ENCODE measurements at places on chromosomes 13 and 19. TPM values are rescaled to one million over a fixed set of nuclear protein-coding genes. Genes with fewer than 3 reads are reported as not detected.

- DNase-seq, result peak; percentile 78
These were observed at the start of gene GPC6 for GRCh38 chr13:93226623-93227279. GPC6 (plus strand) TSS chr13:93226807.

DNA sequence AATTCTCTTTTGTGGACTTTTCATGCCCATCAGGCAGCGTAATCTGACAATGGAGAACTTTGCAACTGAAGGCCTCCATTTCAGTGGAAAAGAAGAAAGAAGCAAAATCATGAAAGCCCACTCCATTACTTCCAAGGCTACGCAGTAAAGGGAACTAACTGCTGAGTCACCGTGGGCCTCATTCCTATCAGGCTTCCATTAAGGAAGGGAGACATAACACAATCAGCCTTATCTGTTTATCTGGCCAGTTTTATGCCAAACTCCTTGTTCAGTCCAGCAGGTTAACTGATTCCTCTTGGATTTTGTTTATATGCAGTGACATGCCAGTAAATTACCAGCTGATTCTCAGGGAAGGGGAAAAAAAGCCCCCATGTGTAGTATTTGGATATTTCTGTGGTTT, 56.8 kb upstream of the KATNAL1 start:
- DNase-seq, result no peak

- DNase-seq, result peak; percentile 90
These were observed 8.0 kb downstream of the NAPSA start for GRCh38 chr19:50357178-50358100.

- DNase-seq, result no peak
These were observed 25.8 kb upstream of the CYP2S1 start for GRCh38 chr19:41166944-41167804.

- DNase-seq, result no peak
These were observed 37.3 kb upstream of the UBL3 start for GRCh38 chr13:29887686-29888085.

The ZNF578 gene
- total RNA-seq, result 2.3 TPM

The ZNF331 gene
- 16.8 TPM for total RNA-seq

The ITM2B gene
- total RNA-seq, result 404 TPM

DNA sequence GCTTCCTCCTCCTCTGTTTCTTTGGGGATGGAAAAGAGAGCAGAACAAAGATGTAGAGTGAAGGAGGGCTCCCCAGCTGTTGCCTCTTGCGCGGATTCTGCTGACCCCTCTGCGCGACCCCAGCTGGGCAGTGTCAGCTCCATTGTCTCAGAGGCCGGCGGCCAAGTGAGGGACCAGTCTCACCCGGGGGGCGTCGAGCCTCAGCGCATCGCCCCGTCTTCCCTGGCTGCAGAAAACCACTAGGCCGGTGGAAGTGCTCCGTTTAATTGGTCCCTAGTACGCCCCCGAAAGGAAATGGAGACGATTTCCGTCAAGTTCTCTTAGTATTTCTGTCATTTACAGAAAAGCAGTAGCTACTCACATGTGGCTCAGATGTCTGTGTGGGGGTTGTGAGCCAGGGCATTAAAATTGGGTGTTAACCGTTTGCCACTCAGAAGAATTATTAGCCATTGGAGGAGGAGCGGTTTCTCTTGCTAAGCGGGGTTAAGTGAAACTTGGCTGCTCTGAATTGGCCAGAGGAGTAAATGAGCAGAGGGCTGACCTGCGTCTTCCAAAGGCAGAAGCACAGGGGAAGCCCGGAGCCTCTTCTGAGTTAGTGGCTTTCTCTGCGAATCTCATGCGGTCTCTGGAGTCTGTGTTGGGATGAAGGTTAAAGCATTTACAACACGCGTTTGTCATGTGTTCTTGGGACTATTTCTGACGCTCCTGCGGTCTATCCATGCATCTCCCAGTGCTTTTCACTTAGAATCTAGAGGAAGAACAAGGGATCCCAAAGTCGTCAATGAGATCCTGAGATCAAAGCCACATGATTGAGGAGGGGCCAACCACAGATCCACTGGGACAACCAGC, 132.8 kb upstream of the MYO16 start:
- DNase-seq, result no peak

The LIM2 gene
- not detected for total RNA-seq

- DNase-seq, result no peak
These were observed 239.4 kb downstream of the DCLK1 start for GRCh38 chr13:35891507-35892441.

The MISP3 gene
- total RNA-seq, result 1.4 TPM

Measured in sigmoid colon (tissue), 7 donors.